NCI-H1092 treated with DMSO at 0.1 percent for 48 hours (cell line): ENCODE measurements at places on chromosomes 7 and 10.

GRCh38 chr7:32043688-32044087 is 26.5 kb downstream of the PDE1C start:
- DNase-seq = no peak

DNA sequence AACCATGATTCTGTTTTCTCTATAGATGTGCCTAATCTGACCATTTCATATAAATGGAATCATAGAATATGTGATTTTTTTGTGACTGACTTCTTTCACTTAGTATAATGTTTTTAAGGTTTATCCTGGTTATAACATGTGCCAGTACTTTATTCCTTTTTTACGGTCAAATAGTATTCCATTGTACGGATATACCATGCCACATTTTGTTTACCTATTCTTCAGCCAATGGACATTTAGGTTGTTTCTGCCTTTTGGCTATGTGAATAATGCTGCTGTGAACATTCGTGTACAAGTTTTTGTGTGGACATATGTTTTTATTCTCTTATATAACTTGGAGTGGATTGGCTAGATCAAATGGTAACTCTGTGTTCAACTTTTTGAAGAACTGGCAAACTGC is 178.3 kb upstream of the TCF7L2 start:
- DNase-seq = no peak

DNA sequence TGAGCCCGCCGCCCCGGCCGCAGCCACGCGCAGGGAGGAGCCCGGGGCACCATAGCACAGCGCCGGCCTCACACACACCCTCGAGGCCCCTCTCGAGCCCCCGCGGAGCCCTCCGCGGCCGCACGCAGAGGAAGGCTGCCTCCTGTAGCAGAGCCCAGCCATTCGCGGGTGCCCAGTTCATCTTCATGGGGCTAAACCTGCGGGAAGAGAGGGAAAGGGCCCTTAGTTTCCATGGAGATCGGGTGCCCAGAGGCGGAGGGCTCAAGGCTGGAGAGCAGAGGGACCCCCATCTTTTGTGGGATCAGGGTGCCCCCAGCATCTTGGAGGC is 2.9 kb upstream of the SYCE1 start:
- DNase-seq = no peak

DNA sequence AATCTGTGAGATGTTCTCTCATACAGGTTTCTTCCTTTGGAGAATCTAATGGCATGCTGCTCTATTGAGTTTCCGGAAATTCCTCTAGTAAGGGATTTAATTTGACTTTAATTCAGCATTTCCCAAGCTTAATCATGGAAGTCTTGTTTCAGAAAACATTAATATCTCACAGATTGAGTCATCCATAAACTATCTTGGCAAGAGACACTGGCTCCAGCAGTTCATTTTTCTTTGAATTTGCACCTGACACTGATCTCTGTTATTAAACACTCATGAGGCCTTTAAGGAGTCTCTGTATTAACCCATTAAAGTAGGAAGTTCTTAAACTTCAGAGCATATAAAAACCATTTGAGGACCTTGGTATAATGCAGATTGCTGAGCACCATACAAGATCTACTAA is 3.6 kb upstream of the ITGB8 start:
- DNase-seq = no peak

DNA sequence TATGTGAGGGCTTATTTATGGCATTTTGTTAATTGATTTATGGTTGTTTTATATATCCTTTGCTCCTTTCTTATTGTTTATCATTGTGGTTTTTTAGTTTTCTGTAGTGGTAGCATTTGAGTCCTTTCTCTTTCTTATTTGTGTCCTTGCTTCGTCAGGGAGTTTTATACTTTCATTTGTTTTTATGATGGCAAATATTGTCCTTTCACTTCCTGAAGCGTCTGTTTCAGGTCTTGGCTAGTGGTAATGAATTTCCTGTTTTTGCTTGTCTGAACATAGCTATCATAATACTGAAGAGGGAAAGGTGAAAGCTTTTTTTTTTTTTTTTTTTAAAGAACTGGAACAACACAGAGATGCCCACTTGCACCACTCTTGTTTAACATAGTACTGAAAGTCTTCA is 228.2 kb downstream of the ATRNL1 start:
- DNase-seq = no peak

DNA sequence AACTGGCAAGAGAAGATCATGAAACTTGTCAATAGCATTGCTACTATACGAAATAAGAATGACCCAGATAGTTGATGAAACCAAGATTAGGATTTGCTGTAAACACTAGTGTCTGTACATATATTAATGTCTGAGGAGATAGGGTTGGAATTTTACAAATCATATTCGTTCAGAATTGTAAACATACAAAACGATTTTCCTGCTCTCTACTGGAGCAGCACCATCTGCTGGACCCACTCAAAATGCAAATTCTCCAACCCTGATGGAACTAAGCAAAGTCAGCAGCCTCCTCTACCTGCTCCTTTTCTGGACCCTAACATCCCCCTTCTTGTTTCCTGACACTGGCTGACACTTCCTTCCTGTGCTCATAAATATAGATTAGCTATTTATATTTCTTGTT is 29.4 kb upstream of the SGMS1 start:
- peak; percentile 14 for DNase-seq

DNA sequence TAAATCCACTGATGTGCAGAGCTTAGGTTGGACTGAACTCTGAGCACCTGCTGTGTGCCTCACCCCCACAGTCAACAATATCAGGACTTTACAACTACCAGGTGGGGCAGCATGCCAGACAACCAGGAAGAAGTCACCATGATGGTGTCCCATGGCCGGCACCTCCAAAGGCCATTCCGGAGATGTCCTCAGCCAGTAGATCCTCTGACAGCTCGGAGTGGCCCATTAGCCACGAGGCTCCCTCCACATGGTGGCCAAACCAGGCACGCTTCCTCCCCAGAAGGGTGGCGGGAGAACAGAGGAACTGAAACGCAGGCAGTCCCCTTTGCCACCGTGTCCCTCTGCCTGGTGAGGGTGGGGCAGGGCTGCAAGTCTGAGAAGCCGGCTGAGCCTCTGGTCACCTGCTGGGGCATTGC is 390.0 kb downstream of the TNS3 start:
- no peak for DNase-seq

DNA sequence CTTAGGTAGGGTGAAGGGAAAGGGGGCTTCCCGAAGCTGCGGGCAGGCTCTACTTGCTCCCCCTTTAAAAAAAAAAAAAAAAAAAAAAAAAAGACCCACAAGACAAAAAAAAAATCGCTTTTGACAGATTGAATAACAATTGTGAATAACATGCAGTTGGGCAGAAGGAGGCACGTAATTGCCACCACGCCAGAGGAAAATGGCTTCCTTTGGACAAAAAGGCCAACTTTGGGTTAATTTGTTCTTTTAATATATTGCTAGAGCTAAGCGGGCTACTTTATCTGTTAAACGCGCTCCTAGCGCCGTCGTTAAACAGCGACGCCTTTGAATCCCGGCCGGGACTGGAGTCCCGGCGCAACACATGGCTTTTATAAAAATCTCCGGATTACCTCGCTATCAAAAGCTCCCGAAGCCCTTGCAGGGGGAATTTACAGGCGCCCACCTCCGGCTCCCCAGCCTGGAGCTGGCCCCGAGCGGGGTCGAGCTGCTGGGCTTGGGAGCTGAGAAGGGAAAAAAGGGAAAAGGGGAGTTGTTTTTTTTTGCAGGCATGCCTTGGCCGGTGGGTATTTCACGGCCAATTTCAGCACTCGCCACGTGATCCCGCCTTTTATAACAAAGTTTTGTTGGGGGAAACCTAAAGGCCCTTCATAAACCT is 1.2 kb downstream of the HOXA11 start:
- no peak for DNase-seq

GRCh38 chr10:133242611-133243356 is 5.1 kb downstream of the VENTX start:
- DNase-seq = no peak

DNA sequence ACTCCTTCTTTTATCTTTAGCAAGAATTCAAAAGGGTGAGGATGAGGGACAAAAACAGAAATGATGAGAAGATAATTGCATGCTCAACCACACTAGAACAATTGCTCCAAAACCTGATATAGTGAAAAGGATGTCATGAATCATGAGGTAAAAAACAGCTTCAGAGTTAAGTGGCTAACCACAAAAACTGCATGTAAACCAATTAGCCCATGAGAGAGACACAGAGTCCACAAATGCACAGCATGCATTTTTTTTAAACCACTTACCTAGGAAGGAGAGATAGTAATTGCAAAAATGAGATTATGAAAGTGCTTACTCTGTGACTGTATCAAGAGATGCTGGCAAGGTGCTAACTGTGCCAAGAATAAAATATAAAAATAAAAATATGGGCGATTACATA is 132.9 kb downstream of the MBL2 start:
- no peak for DNase-seq

- no peak for DNase-seq
Observed at GRCh38 chr10:112932658-112933057, 17.4 kb upstream of the TCF7L2 start.

DNA sequence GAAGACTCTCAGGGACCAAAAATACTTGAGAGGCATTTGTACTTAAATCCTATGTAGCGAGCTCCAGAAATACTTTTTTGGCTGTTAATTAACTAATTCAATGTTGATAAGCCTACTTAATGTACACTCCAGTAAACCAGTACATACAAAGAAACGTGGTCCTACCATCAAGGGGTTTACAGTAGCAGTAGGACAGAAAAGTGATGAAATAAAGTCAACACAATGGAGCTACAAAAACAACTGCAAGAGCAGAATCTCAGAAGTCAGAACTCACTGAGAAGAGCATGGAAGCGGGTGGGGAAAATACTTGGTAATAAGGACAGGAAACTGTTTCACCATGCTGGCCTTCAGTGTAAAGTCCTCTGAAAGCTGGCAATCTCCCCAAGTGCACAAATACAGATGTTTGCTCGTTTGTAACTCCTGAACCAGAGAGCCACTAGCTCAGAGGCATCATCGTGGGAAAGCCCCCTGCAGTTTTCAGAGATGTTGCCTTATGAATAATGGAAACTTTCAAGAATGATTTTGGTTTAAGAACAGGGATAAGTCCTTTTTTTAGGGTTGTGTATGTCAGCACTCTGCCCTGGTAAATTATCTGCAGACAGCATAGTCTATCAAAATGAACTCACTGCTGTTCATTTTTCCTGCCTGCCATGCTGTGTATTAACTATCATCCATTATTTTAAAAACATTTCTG is 233.2 kb downstream of the SORCS1 start:
- DNase-seq = no peak

DNA sequence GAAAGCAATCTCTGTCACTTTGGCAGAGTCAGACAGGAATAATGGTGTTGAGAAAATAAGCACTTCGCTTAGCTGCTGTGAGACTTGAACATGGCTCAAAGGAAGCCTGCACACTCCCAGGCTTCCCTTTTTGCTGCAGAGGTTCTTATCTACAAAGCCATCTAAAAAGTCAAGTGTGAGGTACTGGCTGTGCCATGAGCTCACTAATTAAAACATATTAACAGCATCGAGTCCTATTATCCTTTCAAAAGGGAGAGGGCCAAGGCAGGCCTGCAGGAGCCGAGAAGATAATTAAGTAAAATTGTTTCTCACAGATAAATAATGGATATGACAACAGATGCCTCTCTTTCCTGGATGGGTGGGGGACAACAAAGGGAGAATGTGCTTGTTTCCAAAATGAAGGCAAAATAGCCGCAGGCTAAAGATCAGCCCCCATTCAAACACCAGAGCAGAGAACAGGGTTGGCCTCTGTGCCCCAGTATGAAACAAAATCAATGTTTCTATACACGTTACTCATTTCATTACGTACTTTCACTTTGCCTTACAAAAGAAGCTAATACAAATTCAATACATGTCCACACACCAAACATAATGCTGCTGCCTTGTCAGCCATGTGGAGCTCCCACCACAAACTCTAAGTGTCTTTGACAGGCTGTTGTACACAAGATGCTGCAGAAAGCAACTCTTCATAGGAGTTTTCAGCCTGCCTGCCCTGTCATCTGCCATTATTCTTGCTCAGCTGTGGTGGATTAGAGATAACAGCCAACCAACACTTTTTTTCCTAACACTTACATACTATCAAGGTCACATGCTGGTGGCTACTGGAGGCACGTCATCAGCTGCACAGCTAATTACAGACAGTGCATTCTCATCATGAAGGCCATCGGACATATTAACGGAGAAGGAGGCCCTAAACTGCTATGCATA is 55.3 kb downstream of the ELAPOR2 start:
- DNase-seq = no peak

GRCh38 chr7:51366930-51367613 is 50.5 kb upstream of the COBL start:
- peak; percentile 80 for DNase-seq

GRCh38 chr7:149742075-149742701 is 31.2 kb downstream of the ZNF467 start:
- DNase-seq = peak; percentile 85

GRCh38 chr7:126845331-126845730 is 407.4 kb downstream of the GRM8 start:
- DNase-seq = no peak

GRCh38 chr7:134900166-134900982 is 85.9 kb upstream of the AGBL3 start:
- no peak for DNase-seq

GRCh38 chr7:41911792-41912191 is 208.9 kb upstream of the INHBA start:
- DNase-seq = no peak

GRCh38 chr10:7410862-7411670 is at the start of gene SFMBT2:
Gene SFMBT2 (minus strand): TSS chr10:7411034. CDS start chr10:7381898, 29,136 bp downstream.
- DNase-seq = peak; percentile 47

GRCh38 chr7:142228537-142229104 is 29.2 kb downstream of the PRSS58 start:
- DNase-seq = no peak

DNA sequence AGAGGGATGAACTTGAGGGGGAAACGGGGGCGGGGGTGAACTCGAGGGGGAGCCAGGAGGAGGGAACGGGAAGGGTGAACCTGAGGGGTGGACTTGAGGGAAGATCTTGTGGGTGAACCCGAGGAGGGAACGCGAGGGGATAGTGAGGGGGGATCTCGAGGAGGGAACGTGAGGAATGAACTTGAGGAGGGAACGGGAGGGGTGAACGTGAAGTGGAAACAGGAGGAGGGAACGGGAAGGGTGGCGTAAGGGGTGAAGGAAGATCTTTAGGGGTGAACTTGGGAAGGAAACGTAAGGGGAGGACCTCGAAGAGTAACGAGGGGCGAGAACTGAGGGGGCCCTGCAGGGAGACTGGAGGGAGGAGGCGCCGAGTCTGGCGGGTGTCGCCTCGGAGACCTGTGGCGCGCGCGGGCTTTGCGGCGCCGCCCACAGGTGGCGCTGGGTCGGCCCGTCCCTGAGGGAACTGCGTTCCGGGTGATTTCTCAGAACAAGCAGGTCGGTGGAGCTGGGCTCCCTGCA is 651 bp downstream of the MYO3A start:
- peak; percentile 66 for DNase-seq

GRCh38 chr10:59668096-59668495 is 41.6 kb downstream of the SLC16A9 start:
- DNase-seq = no peak

DNA sequence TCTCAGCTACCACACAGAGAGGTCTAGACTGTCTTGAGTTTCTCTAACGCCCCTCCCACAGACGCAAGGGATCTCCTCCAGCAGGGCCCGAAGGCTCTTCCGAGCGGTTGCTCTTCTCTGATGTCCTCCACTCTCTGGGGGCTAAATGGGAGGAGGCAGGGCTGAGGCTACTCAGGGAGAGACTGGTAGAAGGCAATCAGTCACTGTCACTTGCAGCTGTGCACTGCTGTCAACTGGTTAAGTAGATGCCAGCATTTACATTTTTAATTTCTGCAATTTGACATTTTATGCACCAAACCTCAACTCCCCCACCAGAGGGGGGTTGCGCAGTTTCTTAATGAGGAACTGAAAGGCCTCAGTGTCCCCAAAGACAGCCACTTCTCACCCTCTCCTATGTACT is 442.8 kb downstream of the PLXNA4 start:
- DNase-seq = no peak
